ENCODE measurements at places on chromosomes 7 and 10.

DNA sequence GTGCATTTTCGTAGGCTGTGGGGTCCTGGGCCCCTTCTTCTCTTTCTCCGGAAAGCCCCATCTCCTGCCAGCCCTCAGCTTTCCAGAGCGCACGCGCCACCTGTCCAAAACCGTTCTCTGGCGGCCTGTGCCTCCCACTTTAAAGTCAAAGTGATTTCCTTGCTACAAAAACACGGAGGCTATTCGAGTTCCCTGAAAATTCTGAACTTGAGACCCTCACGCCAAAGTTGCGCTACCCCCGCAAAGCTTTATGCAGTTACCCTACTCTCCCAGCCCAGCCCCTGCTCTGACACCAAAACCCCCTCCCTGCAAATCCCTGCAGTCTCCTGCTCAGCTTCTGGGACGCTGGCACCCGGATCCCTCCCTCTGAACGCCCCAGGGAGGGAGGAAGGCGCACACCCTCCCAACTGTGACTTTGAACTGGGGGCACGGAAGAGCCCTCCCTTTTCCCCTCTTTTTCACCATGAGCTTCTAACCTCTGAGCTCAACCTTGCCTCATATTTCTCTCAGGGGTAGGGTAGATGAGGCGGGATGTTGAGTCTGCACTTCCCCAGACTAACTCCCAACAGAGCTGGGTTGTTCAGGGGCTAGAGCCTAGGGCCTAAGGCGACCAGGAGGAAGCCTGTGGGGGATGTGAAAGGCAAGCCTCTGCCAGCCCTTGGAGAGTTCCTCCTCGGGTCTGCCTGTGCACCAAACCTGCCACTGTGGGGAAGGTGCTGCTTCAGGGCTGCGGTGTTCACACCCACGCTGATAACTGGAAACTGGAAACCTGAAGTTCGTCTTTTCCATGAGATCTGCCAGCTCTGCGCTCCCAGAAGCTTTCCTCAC lies 2.7 kb upstream of the PAX4 start:
- no peak for DNase-seq

DNA sequence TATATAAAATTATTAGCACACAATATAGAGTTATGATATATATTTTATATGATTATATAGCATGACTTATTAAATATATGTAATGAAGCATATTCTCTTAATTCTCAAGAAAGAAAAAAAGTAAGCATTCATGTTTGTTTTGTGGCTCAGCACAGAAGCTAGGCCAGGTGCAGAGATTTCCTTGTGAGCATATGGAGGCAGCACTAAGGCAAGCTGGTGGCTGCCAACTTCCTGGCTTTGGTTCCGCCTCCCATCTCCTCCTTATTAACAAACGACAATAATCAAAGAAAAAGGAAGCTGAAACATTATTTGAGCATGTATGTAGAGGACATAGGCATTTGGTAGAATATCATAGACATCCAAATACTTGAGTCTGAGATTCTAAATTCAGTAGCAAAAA lies 130.3 kb downstream of the ST7 start:
- DNase-seq: no peak

GRCh38 chr10:131214521-131215244 lies 96.8 kb downstream of the TCERG1L start:
- DNase-seq: no peak

GRCh38 chr10:11169976-11170375 lies 152.3 kb downstream of the CELF2 start:
- no peak for DNase-seq

- no peak for DNase-seq
These were observed 412.7 kb upstream of the SORCS1 start for GRCh38 chr10:107577221-107577620.

DNA sequence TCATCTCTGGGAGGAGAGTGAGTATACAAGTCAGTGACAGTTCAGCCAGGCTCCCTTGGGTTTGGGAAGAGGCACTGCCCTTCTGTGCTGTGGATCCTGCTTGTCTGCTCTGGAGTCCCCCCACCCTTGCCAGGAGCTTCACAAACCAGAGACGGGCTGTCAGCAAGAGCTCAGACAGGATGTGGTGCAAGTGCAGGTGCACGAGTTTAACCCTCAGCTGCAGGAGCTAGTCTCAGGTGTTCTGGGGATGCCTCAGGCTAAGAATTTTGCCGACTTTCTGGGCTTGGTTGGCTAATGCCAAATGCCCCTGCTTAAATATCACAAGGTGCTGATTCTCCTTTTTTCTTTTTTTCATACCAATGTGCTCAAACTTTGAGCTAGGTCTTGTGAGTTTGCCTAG lies 22.3 kb downstream of the ZNF783 start:
- peak; percentile 30 for DNase-seq

GRCh38 chr10:114094795-114095194 lies 51.1 kb downstream of the ADRB1 start:
- DNase-seq: no peak

DNA sequence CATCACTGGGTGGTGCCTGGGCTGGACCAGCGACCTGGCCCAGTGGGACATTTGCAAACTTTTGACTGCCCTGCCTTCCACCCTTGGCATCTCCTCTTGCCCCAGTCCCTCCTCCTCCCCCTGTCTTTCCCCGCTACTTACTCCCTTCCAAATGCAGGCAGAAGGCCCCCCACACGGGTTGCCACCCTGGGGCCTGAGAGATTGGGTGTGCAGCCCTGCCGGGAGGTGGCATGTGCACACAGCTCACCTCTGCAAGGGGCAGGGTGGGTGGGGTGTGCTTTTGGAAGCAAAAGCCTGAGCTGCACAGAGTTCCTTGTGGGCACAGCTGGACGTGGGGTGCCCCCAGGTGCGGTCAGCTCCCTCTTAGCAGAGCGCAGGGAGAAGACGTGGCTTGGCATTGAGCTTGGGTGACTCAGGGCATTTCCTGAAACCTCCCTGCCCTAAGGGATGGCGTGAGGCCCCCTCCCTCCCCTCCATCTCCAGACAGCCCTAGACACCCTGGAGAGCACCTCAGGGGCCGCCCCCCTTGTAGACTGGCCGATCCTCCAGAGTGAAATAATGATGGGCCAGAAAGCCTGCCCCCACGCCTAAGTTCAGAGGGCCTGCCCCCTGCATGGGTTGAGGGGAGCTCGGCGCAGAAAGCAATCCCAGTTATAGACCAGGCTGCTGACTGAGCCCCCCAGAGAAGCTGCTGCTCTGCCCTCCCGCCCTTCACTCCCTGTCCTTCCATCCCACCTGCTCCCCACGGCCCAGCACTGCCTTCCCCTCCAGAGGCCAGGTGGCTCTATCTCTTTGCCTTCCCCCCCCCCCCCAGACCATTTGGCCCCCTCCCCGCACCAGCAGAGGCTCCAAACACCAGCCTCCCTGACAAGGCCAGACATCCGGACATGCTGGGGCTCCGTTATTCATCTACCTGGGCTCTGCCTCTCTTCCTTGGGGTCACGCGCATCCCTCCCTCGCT lies 2.3 kb upstream of the SHH start:
- DNase-seq: no peak

GRCh38 chr10:47388879-47389278 lies 4.8 kb upstream of the ZNF488 start:
- DNase-seq: no peak

DNA sequence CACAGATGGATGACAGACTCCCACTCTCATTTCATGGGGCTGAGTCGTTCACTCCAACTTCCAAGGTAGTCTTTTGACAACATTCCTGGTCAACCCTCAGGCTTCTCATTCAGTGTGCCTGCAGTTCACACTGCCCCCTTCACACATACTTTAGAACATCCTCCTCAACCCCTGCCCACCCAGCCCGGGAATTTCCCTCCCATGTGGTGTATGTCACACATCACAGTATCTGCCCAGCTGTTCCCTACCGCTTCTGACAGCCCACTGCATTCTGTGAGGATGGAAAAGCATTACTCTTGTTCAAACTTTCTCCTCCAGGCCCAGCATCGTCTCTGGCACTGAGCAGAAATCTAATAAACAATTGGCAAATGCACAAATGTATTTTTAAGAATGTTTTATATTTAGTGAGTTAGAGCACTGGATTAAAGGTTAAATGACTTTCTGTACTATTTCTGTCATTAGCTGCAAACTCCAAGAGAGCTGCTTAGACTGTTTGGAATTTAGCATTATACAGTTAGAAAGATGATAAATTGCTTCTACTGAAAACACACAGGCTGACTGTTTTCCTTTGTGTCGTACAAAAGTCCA lies 110.4 kb downstream of the SFMBT2 start:
- no peak for DNase-seq

DNA sequence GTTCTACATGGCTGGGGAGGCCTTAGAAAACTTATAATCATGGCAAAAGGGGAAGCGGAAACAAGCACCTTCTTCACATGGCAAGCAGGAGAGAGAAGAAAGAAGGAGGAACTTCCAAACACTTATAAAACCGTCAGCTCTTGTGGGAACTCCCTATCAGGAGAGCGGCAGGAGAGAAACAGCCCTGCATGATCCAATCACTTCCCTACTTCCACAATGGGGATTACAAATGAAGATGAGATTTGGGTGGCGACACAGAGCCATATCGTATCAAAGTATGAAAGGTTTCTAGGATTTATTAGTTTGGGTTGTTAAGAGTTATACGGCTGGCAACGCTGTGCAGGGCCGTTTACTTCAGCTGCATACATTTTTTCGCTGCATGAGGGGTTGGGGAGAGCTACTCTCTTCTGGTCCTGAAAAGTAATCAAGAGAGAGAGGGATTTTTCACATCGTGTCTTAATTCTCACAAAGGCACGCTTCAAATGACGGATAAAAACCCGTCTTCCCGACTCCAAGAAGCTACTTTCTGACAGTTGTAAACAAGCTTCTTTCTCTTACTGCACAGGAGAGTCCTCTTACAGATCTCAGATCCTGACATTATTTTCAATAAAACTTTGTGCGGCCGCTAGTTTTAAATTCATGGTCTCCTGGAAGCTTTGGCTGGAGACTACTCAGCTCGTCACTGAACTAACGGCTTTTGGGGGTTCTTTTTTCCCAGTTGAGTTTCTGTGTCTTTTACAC lies 751 bp upstream of the GTPBP10 start:
- no peak for DNase-seq

GRCh38 chr7:93047514-93048099 lies 70.2 kb downstream of the SAMD9 start:
- no peak for DNase-seq

DNA sequence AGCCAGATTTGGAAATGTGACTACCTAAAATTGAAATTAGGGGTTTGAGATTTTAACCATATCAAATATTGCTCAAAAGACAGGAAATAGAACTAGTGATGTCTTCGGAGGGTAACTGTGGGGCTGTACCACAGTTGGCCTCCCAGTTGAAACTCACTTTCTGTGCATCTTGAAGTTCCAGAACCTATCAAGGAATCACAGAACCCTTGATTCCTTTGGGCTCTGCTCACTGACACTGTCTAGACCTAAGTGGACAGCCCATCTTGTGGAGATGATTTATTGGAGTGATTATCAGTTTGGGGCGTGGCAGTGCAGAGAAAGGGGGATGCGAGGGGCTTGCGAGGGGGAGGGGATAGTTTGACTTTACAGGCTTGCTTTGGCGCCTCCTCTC lies 134.2 kb upstream of the GJD4 start:
- DNase-seq: no peak

DNA sequence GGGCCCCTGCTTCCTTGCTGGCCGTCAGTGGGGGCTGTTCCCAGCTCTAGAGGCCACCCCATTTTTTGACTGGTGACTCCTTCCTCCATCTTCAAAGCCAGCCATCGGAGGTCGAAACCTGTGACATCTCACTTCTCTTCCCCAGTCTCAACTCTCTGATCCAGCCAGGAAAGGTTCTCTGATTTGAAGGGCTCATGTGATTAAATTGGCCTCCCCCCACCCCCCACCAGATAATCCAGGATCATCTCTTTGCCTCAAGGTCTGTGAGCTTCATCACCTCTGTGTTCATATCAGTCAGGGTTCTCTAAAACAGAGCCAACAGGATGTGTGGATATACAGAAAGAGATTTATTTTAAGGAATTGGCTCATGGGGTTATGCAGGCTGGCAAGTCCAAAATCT lies 5.6 kb upstream of the RAMP3 start:
- DNase-seq: no peak

DNA sequence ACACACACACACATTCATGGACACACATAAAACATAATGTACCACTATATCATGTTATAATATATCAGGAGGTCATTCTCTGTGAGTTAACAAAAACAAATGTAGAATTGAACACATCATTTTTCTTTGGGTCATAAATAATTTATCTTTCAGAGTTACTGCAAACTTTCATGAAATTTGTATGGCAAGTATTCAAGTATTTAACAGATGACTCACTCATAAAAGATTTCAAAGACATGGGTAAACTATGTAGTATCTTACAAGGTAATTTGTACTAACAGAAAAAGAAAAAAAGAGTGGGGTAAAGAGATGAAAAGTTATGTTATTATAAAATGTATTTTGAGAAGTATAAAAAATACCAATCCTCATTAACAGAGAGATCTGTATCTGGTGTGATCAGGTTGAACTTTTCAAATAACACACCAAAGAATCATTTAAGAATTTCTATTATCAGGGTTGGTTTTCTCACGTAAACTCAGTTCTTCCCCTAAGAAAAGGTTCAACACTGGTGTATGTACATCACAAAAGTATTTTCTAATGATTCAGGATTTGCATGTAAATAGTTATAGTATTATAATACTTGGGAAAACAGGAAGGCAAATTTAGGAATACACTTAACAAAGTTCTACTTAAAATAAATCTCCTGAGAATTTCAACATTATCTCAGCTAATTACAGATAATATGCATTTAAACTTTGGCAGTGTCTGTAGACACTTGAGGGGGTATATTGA lies 933.1 kb upstream of the LRRN3 start:
- no peak for DNase-seq

GRCh38 chr10:98303569-98303968 lies 35.6 kb upstream of the LOXL4 start:
- no peak for DNase-seq

- DNase-seq: no peak
These were observed 104.4 kb upstream of the MACROH2A2 start for GRCh38 chr10:69948261-69948660.

DNA sequence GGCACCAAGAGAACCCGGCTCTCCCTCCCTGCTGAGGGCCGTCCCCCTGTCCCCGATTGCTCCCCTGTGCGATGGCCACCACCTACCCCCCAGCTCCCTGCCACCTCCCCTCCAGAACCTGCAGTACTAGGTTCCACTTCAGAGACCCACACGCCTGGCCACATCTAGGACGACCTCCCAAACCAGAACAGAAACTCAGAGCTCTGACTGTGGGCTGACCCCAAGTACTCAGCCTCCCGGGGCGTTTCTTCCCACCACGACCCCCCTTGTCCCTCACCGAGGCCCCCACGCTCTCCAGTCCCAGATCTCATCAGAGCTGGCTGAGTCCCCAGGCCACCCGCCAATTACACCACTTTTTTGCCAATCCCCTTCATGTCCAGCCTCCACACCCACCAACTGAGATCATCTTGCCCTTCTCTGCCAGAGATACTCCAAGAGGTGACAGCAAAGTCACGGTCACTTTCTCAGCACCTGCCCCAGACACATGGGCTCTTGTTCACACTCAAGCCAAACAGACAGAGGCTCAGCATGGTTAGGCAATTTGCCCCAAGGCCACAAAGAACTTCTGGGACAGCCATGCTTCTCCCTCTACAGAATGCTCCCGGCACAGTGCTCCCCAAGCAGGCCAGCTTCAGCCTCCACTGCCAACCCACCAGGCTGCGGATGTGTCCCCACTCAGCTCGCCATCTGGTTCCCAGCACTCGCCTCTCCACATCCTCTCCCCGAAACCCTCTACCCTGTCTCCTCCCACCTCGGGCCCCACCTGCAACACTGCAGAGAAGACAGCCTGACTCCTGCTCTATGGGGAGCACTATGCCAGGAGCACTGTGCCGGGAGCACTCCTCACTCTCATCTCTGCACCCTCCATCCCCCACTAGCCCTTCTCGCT lies 4.7 kb downstream of the TMEM120A start:
- DNase-seq: no peak

- DNase-seq: no peak
These were observed 43.8 kb downstream of the INSIG1 start for GRCh38 chr7:155341463-155341983.
